ENCODE measurements at places on chromosomes 16 and 17.

DNA sequence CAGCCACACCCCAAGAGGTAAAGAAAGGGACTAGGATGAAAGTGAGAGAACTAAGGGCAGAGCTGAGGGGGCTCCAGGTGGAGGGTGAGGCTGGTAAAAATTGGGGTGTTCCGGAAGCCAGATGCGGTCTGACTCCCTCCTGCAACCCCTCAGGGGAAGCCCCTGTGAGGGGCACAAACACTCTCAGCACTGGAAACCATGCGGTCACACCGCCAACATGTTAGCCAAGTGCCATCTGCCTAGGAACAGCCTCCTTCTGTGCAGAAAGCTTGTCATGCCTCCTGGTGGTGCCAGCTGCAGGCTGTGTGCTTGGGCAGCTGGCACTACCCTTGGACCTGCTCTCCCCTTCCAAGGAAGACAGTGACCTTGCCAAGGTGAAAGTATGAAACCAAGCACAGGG lies 83.5 kb upstream of the RPL38 start:
- DNase-seq = no peak

GRCh38 chr17:82051776-82052637 lies at the start of the genes GPS1 and RFNG:
TSS of gene GPS1 (plus strand) at chr17:82051898. CDS start at chr17:82051932, 34 bp downstream.
TSS of gene RFNG (minus strand) at chr17:82051811. CDS start at chr17:82051766, 45 bp downstream.
- DNase-seq = peak; percentile 47

GRCh38 chr16:54976651-54977200 lies 46.1 kb downstream of the IRX5 start:
- DNase-seq = no peak

DNA sequence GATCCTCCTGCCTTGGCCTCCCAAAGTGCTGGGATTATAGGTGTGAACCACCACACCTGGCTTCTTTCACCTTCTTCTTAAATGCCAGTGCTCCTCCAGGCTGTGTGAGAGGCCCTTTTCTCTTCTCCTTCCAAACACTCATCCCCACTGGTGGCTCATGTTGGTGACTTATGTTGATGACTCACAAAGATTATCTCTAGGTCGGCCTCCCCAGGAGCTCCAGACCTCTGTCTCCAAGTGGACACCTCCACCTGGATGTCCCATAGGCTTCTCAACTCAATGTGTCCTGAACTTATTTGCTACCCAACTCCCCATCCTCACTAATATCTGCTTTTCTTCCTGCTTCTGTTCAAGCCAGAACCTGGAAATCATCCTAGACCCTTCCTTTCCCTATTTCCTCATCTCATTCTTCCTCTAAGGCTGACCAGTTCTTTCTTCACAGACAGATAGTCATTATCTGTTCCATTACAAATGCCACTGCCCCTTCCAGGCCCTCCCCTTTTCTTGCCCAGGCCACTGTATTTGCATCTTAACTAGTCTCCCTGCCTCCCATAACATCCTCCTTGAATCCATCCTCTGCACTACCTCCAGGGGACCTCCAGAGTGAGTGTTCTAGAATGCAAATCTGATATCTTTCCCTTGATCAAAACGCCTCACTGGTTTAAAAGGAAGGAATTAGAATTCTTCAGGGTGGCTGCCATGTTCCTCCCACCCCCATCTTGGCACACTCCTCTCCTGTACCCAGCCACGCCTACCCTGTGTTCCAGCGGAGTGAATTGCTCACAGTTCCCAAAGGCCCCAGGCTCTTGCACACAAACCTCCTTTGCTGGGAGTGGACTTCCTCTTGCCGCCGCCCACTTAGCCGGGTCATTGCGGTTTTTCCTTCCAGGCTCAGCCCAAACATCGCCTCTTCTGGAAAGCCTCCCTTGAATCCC lies 34.8 kb upstream of the FBXO47 start:
- DNase-seq = no peak

GRCh38 chr16:80611171-80611929 lies 70.6 kb downstream of the DYNLRB2 start:
- no peak for DNase-seq

DNA sequence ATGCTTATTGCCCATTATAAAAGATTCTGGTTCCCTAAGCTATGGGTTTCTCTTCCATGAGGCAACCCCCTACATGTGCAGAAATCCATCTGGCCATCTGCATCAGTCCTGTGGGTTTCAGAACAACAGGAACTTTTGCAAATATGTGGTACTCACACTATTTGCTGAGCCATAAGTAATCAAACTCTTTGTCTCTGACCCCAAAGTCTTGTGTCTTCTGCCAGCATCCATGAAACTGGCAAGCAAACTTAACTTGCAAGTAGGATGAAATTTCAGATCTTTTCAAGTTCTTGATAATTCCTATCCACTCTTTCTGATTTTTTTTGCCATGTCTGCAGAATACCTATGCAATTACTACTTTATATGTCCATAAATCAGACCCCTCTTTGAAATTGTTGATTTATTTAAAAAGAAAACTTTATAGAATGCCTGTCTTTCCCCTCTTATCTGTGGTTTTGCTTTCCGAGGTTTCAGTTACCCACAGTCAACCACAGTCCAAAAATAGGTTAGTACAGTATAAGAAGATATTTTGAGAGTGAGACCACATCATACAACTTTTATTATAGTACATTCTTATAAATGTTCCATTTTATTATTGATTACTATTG lies 158.4 kb upstream of the IRX3 start:
- DNase-seq = no peak

DNA sequence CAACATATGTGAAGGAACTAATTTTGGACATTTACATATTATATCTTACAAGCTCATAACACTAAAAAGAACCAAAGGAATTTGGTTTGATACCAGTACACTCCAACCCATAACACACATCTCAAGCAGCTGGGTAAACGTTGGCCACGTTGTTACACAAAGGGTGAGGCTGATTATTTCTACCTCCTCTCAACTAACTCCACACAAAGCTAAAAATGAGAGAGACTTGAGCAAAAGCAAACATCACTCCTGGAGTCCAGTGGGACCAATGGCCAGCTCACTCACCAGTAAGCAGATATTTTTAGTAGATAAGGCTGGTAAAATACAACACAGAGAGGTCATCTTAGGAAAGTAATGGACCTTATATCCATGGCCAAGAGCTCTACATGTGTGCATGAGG lies 207.6 kb downstream of the MRTFB start:
- no peak for DNase-seq

GRCh38 chr16:56777482-56777881 lies 47.6 kb downstream of the NUP93 start:
- DNase-seq = no peak

GRCh38 chr17:78717431-78717980 lies 64.6 kb downstream of the CYTH1 start:
- DNase-seq = no peak

GRCh38 chr17:66371561-66371960 lies 69.1 kb downstream of the PRKCA start:
- DNase-seq = no peak

DNA sequence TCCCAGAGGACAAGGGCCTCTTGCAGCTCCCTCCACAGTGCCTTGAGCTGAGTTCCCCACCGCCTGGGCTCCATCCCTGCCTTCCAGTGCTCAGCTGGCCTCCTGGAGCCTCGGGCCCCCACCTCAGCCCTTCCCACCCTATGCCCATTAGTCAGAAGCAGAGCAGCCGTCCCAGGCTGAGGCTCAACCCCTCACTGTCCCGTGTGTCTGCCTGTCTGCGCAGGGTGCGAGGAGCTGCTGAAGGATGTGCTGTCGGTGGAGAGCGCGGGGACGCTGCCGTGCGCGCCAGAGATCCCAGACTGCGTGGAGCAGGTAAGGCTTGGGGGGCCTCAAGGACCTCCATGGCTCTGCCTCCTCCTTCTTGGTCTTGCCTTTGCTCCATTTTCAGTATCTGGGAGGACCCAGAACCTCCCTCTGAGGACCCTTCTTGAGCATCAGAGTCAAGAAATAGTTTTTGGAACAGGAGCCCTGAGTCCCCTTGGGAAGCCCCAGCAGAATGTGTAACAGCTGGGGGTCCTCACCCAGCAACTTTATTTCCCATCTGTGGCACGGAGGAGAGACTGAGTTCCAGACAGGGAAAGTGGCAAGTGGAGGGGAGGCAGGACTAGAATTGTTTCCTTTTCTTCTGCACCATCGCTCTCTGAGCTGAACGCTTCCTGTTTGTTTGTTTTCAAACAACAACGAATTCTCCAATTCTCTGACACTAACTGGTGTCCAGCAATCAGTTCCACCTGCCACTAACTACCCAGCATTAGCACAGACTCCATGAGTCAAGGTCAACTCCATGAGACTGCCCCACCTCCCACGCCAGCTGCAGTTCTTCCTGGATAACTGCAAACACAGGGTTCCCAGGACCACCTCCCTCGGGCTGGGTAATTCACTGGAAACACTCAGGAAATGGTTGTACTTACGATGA lies 42.6 kb downstream of the RAB11FIP4 start:
- DNase-seq = no peak

DNA sequence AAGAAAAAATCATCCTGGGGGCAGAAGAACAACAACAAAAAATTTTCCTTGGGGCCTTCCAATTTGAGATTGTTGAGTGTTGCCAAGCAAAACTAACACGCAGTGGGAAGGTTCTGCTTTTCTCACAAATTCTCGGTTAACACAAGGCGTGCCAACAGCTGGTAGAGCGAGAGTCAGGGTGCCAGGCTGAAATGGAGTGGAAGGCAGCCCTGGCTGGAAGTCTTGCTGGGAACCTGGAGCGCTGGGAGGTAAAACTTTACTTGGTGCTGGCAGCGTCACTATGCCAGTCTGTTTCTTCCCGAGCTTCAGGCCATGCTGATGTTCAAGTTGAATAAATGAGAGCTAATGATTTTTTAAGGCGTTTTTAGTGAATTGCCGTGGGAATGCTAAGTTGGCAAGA lies 189.4 kb downstream of the WWOX start:
- no peak for DNase-seq

GRCh38 chr16:82323171-82323570 lies 153.1 kb upstream of the MPHOSPH6 start:
- no peak for DNase-seq

DNA sequence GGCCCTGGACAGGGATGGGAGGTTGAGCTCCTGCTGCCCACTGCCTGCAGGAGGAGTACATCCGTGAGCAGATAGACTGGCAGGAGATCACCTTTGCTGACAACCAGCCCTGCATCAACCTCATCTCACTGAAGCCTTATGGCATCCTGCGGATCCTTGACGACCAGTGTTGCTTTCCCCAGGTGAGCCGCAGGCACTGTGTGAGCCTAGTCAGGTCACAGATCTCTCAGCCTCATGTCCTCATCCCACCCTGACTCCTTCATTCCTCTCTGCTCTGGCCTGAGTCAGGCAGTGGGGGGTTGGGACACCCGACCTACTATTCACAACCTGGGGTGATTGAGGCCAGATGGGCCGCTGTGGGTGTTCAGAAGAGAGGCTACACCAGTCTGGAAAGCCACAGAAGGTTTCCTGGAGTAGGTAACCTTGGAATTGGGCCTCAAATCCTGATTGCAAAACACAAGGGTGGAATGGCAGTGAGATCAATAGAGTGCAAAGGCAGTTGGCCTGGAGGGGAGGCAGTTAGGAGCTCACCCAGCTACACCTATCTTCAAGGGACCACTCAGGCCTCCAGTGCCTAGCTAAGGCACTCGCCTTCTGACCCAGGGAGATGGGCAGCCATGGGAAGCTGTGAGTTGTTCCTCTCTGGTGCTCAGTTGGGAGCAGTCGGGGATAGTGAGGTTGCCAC lies 29.7 kb downstream of the MYO15A start:
- DNase-seq = no peak

GRCh38 chr16:12425134-12425941 lies 378.3 kb downstream of the CPPED1 start:
- DNase-seq = no peak

DNA sequence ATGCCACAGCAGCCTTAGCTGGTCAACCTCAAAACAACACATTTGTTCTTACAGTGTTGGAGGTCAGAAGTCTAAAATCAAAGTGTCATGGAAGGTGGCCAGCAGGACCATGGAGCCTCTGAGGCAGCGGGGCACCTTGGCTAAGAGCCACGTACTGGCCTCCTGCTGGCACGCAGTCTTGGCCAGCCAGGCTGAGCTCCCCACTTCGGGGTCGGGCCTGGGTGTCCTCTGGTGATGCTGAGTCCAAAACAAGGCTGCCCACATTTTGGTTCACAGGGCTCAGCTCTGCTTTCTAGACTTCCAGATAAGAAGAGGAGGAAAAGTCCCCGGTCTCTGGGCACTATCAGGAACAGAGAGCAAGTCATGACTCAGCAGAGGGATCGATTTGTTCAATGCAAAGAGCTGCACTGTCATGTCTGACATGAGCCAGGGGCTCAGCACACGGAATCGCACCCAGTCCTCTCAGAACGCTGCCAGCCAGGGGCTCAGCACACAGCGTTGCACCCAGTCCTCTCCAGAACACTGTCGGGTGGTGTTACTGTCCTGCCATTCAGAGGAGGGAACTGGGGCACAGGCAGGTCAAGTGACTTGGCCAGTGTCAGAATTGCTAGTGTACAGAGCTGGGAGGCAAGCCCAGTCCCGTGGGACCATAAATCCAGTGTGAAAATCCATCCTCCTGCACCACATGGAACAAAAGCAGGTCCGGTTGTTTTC lies 2.5 kb downstream of the LGALS9 start:
- DNase-seq = no peak

GRCh38 chr17:80187090-80187489 lies 17.3 kb downstream of the CARD14 start:
- no peak for DNase-seq

GRCh38 chr16:30429418-30429677 lies 482 bp downstream of the DCTPP1 start:
- no peak for DNase-seq

DNA sequence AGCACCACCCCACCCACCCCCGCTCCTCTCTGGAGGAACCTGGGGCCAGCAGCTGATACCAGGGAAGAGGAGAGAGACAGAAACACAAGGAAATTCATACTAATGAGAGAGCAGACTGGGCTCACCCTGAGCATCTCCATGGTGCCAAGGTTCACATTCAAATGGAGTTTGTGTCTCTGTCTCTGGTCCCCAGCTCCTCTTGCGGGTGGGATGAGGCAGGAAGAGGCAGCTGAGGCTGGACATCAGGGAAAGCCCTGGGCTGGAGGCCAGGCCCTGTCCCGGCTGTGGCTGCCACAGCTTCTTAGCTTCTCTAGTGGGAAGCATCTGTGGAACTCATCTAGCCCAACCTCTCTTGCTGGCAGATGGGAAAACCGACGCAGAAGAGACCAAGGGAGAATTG lies 121.5 kb downstream of the SDK2 start:
- no peak for DNase-seq

DNA sequence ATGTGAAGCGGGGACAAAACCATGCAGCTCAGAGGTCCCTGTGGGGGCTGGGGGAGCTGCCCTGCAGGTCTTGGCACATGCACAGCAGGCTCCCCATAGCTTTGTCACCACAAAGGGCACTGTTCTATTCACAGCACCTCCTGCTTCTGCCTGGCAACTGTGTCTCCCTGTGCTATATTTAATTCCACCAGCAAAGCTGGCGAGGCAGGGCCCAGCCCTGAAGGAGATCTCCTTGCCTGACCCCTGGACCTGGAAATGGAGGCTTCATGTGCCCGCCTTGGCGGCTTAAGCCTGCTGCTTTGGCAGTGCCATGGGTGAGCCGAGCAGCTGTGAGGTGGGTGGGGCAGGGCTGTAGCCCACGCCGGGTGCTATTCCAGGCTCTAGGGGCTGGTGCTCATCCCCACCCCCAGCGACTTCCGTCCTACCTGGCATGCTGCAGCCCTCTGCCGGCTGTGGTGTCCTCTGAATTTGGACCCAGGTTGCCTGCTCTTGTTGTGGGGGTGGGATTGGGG lies 6.8 kb downstream of the LDHD start:
- DNase-seq = no peak

- no peak for DNase-seq
Measured at GRCh38 chr17:78844301-78845005, 3.8 kb upstream of the USP36 start.

GRCh38 chr17:2047590-2047989 lies 5.8 kb downstream of the OVCA2 start:
- DNase-seq = no peak

GRCh38 chr17:59427996-59428395 lies 96.5 kb downstream of the YPEL2 start:
- DNase-seq = no peak
